A549 treated with GW870086 at 1 μM for 4 hours (cell line): ENCODE measurements at places on chromosomes 12 and 14. TPM values are rescaled to one million over a fixed set of nuclear protein-coding genes. Genes with fewer than 3 reads are reported as not detected.

GPRC5D gene
- 0.22 TPM in 1 of 5 replicates, not detected in the others for total RNA-seq

PSMD9 gene
- 113 to 168 TPM (median 127 TPM) in 5 replicates for total RNA-seq

GTF2H3 gene
- total RNA-seq = 22.2 to 47.0 TPM (median 28.8 TPM) in 5 replicates

ALG10B gene
- total RNA-seq = 3.2 to 5.8 TPM (median 5.4 TPM) in 5 replicates

MAGOHB gene
- 48.5 to 60.4 TPM (median 51.3 TPM) in 5 replicates for total RNA-seq

ADAMTS20 gene
- total RNA-seq = not detected in 5 replicates

ACTR6 gene
- total RNA-seq = 22.0 to 31.0 TPM (median 24.2 TPM) in 5 replicates

TRMT5 gene
- 14.7 to 16.3 TPM (median 15.3 TPM) in 5 replicates for total RNA-seq
